Cerebellum (tissue), 4 donors: ENCODE measurements at places on chromosomes 3 and 15.

DNA sequence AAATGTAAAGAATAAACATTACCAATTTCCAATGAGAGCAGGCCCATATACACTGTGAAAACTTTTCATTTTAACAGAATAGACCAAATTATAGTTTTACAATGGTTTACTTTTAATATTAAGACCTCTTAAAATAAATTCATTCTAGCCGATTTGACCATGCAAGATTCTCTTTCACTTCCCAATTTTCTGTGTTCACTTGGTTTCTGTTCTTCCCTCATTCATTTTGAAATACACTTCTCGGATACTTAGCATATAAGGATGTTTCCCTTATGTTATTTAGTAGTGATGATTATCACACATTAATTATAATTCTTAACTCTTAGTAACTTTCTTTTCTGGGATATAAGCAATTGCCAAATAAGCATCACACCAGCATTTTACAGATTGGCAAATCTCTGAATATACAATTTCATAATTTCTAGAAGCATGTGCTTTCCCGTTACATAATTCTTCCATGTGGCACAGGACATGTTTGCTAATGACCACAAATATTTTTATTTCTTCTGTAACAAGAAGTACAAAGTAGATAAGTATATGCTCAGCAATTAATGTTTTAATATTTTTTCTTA lies 13.9 kb downstream of the OR5H15 start:
- no peak for DNase-seq

- no peak for DNase-seq
Measured at GRCh38 chr3:107128946-107129345, 248.3 kb upstream of the CCDC54 start.

DNA sequence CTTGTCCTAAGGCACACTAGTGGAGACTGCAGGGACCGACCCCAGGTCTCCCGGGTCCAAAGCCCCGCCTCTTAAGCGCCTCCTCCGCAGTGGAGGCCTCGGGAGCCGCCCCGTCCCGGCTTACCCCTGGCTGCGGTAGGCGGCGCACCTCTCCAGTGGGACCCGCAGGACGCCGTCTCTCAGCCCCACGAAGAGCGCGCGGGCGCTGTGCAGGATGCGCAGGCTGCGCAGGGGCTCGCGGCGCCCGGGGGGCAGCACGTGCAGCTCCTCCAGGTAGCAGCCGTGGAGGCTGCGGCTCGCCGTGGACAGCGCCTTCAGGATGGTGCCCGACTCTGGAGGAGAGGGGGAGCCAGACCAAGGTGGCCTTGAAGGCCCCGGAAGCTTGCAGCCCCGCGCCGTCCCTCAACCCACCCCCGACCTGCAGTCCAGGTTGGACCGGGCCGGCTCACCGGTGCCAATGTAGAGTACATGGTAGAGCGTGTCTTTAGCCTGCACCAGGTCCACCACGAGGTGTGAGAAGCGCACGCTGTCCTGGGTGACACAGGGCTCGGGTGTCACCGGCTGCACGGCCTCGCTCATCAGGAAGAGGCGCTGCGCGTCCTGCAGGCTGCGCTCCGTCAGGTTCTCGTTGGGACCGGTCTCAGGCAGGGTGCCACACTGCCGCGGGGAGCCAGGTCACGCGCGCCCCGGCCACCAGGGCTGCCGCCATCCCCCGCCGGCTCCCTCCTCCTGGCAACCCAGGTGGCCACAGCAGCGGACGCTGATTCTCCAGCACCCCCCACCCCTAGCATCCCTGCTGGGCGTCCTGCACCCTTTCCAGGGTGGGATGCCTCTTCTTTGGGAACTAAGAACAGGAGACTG lies 105.5 kb downstream of the SEMA5B start:
- no peak for DNase-seq

- DNase-seq = no peak
Measured at GRCh38 chr3:43995547-43996378, 245.9 kb upstream of the TOPAZ1 start.

GRCh38 chr15:100508641-100509300 lies 20.0 kb downstream of the CERS3 start:
- no peak for DNase-seq

- DNase-seq = no peak
Measured at GRCh38 chr3:114377426-114377825, 83.6 kb downstream of the TIGIT start.

- no peak for DNase-seq
Measured at GRCh38 chr3:23175341-23176083, 27.6 kb upstream of the UBE2E2 start.

- no peak for DNase-seq
Measured at GRCh38 chr15:67148196-67148701, 82.8 kb downstream of the SMAD3 start.

DNA sequence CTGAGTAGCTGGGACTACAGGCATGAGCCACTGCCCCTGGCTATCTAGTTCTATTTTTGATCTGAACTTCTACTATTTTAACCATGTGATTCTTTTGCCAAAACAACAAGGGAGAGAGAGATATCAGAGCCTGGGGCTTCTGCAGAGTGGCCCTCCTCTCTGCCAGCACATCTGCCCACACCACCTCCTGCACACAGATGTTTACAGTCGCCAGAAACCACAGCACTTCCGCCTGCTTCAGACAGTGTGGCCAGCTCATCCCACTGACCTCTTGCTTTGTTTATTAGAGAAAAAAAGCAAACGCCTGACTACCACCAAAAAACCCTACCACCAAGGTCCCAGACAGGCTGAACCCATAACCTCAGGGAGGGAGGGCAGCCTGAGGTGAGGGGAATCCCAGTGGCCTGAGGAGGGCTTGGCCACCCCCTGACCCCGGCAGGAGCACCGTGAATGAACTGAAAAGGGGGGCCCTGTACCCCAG lies 85.9 kb upstream of the ABHD2 start:
- no peak for DNase-seq

GRCh38 chr3:113629584-113630421 lies 66.6 kb downstream of the USF3 start:
- no peak for DNase-seq

- DNase-seq = no peak
Measured at GRCh38 chr3:149315694-149316093, 17.7 kb downstream of the TM4SF18 start.

DNA sequence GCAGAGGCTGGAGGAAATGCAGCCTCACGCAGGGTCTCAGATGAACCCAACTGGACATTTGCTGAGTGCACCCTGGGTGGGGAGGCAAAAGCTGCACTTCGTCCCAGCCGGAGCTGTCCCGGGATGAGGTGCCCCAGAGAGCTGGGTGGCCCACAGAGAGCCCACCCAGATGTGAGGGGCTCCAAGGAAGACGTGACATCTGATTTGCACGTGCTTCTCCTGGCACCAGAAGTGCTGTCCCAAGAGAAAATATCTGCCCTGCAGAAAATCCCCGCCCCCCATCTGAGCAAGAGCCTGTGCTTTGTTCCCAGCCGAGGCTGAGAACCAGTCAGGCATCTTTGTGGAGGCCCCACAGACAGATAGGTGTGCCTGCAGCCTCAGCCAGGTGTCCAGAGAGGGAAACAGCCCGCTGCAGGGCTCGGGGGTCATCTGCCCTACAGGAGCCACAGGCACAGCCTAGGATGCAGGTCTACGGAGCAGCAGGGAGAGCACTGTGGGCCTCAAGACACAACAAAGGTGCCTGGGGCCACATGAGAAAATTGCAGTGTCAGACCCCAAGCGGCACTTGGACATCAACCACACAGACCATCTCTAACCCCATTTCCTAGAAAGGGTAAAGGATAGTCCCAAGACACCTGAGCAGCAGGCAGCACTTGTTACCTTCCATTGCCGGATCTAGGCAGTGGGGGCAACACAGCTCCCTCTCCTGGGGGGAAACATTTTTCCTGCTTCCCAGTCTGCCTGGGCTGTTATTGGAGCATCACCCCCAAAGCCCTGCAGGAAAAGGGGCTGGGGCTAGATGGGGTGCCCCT lies 5.8 kb downstream of the TMIE start:
- no peak for DNase-seq

DNA sequence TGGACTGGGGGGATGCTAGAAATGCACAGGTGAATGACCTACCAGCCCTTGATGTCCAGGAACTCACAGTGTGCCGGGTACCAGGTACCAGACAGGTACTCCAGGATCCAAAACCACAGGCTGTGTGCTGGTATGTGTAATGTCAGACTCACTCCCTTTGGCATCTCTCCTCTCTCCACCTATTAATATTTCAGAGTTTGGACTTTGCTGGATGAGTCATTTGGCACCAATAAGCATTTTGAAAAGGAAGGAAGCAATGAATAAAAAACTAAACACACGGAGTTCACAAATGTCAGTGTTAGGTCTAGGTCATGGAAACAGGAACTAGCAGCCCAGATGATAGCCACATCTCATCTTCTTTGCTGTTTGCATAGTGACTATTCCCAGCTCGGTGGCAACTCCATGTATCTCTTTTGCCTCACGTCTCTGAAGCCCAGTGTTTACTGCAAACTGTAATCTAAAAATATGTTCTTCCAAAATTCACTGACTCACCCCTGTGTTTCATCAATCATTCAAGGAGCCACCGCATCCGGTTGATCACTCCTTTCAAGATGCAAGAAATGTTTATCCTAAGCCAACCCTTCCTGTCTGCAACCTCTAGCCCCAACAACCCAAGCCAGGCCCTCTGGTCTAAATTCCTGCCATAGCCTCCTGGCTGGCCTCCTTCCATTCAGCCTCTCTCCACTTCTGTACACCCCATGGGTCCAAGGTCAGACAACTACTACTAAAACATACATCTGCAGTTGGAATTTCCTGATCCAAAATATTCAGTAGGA lies 8.4 kb downstream of the ITGB5 start:
- no peak for DNase-seq

DNA sequence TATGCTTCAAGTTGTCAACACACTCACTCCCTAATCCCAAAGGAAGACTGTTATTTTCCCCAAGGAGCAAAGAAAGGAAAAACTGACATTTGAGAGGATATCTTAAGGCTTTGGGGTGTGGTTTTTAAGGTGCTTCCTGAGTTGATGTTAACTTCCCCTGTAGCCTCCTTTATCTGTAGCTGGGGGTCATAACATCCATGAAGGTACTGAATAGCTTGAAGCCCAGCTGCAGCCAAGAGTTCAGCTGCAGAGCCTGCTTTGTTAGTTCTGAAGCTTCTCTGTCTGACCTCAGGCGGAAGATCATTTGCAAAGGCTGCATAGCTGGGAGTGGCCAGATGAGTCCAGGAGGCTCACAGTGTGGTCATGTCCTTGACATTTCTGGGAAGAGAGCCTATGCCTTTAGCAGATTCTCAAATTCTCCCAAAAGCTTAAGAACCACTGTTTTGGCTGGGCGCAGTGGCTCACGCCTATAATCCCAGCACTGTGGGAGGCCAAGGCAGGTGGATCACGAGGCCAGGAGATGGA lies 165.4 kb downstream of the SV2B start:
- DNase-seq = no peak

- no peak for DNase-seq
Measured at GRCh38 chr15:92900731-92901071, 577 bp downstream of the CHD2 start.

- no peak for DNase-seq
Measured at GRCh38 chr3:196979545-196979944, 10.9 kb upstream of the PIGZ start.

GRCh38 chr3:129974833-129975704 lies 549 bp downstream of the TRH start:
- no peak for DNase-seq

DNA sequence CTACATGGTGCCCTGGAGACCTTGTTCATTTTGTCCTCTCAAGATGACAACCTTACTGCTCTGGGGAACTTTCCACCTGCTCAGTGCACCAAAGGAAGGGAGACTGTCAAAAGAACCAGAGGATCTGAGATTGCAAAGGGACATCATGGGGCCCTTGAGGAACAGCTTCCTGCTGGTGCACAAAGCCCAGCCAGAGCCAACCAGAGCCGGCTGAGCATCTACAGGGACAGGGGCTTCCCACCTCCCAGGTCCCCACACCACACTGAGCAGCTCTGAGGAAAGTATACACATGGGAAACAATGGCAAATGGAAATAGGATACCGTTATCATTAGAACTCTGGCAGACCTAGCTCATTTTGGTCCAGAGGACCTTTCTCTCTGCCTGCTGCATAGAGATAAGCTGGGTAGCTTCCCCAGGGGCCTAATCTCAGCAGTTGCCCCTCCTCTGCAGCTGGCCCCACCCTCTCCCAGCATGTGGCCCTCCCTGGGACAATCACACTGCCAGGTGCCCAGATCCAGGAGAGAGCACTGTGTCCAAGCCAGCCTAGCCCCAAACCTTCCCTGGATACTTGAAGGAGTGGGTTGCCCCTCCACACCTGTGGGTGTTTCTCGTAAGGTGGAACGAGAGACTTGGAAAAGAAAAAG lies 123.4 kb upstream of the PRR20G start:
- no peak for DNase-seq

- DNase-seq = no peak
Measured at GRCh38 chr3:10518506-10519150, 13.2 kb upstream of the ATP2B2 start.

- DNase-seq = no peak
Measured at GRCh38 chr3:27392950-27393679, 23.9 kb upstream of the NEK10 start.

GRCh38 chr3:149879872-149880271 lies 66.9 kb downstream of the RNF13 start:
- DNase-seq = no peak
